ENCODE measurements at places on chromosomes 16 and 17. TPM values are rescaled to one million over a fixed set of nuclear protein-coding genes. Genes with fewer than 3 reads are reported as not detected.

The HID1 gene
- 9.0 TPM for total RNA-seq

The C17orf100 gene
- 0.22 TPM for total RNA-seq

The CFAP52 gene
- total RNA-seq: not detected

The PDE6G gene
- 23.5 TPM for total RNA-seq

The TMEM219 gene
- total RNA-seq: 92.1 TPM
